ENCODE measurements at places on chromosomes 11 and 22. TPM values are rescaled to one million over a fixed set of nuclear protein-coding genes. Genes with fewer than 3 reads are reported as not detected.

GRCh38 chr11:1062075-1062820, 12.4 kb upstream of the MUC2 start:
- DNase-seq, result no peak

- no peak for DNase-seq
Measured at GRCh38 chr11:122850076-122850631, 11.9 kb downstream of the CRTAM start.

Gene MUC2
- total RNA-seq, result not detected

- DNase-seq, result no peak
Measured at GRCh38 chr22:45531441-45532234, 29.0 kb downstream of the FBLN1 start.

Gene PNPLA5
- total RNA-seq, result not detected

DNA sequence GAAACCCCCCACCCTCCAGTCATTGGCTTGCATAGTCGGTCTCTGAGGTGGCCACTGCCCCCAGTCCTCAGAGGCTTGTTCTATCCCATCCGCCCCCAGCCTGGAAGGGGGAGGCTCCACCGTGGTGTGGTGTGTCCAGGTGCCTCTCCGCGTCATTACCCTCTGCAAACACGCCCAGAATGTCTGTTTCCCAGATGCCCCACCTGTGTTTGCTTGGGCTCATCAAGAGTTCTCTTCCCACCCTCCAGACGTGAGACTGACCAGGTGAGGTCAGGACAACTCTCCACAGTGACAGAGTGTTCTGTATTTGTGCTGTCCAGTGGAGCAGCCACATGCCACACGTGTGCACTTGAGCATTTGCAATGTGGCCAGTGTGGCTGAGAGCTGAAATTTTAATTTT, 24.9 kb downstream of the LRRC10B start:
- DNase-seq, result no peak

- no peak for DNase-seq
Measured at GRCh38 chr22:46833228-46833627, 70.8 kb downstream of the TBC1D22A start.

Gene TEX12
- not detected for total RNA-seq

Data from pulmonary artery endothelial cell (primary cell).